Esophagus squamous epithelium (tissue), 5 donors: ENCODE measurements at places on chromosomes 7 and 10.

- DNase-seq = no peak
Observed at GRCh38 chr7:26292768-26293560, 1.3 kb downstream of the SNX10 start.

DNA sequence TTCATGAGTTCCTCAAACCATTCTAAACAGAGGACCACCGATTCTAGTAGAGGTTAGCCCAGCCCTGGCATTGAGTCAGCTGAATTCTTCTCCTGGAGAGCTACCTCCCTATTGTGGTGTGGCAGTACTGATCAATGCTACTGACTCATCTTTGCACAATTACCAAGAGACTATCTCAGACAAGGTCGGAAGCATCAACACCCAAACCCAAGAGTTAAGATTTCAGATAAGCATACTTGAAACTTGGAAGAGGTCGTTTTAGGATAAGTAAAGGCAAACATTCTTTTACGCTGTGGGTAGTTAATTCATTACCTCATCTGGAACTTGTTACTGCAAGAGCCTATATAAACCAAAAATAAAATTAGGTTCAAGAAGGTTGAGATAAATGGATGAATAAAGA, 154.6 kb upstream of the NRBF2 start:
- DNase-seq = no peak

DNA sequence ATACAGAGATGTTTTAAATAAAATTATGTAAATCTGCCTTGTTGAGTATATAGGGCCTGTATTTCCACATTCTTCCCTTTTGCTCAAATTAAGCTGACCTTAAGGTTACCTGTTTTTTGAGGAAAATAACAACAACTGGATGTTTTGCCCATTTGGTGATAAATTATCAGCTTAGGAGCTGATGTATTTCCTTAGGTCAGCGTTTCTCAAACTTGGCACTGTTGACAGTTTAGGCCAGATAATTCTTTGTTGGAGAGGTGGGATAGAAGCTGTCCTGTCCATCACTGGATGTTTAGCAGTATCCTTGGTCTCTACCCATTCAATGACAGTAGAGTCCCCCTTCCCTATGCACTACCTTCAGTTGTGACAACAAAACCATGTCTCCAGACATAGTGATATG, 7.2 kb downstream of the GSTO2 start:
- no peak for DNase-seq

DNA sequence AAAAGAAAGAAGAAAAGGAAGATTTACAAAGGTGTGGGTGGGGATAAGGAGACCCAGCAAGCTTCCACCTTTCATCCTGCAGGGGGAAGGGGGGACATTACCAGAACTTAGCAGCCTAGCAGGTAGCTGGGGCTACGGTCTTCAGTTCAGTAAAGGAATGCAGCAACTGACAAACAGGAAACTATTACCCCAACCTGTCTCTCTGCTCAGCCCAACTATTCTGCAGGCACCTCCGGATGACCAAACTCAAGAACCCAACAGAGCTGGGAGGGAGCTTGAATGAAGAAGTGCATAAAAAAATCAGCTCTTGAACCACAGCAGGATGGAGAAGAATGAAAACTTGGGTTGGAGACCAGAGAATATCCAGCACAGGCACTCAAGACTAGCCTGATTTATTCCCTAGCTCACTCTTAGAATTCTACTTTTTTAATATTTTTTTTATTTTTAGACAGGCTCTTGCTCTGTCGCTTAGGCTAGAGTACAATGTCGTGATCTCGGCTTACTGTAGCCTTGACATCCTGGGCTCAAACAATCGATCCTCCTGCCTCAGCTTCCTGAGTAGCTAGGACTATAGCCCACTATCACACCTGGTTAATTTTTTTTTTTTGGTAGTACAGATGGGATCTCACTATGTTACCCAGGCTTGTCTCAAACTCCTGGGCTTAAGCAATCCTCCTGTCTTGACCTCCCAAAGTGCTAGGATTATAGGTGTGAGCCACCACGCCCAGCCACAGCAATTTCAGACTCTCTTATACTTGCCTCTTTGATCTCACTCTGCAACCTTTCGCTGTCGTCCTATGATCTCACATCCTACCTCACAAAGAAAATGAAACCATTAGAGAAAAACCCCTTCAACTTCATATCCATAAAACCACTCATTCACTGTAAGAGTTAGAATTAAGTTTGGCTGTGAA, 18.5 kb upstream of the C10orf67 start:
- no peak for DNase-seq

- no peak for DNase-seq
Observed at GRCh38 chr7:17415955-17416354, 117.5 kb downstream of the AHR start.

GRCh38 chr10:3126741-3127346, 45.7 kb downstream of the PITRM1 start:
- DNase-seq = no peak

DNA sequence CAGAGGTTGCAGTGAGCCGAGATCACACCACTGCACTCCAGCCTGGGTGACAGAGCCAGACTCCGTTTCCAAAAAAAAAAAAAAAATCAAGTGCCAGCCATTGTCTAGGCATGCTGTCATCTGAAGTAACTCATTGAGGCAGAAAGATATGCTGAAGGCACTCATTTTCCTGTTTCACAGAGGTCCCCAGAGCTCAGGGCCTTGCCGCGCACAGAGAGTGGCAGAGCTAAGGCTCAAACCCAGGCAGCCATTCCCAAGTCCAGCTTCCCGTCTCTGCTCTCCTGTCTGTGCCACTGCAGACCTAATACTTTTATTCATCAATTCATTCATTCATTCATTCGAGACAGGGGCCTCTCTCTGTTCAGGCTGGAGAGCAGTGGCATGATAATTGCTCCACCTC, 3.5 kb downstream of the GRIFIN start:
- no peak for DNase-seq

DNA sequence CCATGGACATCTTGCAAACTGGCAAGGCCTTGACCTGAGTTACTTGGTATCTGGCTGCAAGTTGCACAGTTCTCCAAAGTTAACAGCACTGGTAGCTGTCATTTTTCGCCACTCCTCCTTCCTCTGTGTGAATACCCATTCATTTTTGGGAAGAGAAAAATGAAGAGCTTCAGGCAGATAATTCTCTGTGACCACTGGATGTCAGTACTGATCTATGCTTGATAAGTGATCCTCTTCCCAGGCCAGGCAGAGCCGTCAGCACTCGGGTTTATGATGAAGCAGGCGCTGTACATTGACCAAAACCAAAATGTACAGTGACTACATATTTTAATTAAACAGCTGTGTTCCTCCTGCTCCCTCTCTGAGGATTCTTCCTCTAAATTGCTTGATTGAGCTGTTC, 55.9 kb upstream of the PDZD8 start:
- DNase-seq = no peak
